Heart right ventricle (tissue), 16 donors: ENCODE measurements at places on chromosomes 2 and 18. TPM values are rescaled to one million over a fixed set of nuclear protein-coding genes. Genes with fewer than 3 reads are reported as not detected.

- DNase-seq, result no peak
These were observed 25.5 kb upstream of the MYO3B start for GRCh38 chr2:170152421-170152820.

DNA sequence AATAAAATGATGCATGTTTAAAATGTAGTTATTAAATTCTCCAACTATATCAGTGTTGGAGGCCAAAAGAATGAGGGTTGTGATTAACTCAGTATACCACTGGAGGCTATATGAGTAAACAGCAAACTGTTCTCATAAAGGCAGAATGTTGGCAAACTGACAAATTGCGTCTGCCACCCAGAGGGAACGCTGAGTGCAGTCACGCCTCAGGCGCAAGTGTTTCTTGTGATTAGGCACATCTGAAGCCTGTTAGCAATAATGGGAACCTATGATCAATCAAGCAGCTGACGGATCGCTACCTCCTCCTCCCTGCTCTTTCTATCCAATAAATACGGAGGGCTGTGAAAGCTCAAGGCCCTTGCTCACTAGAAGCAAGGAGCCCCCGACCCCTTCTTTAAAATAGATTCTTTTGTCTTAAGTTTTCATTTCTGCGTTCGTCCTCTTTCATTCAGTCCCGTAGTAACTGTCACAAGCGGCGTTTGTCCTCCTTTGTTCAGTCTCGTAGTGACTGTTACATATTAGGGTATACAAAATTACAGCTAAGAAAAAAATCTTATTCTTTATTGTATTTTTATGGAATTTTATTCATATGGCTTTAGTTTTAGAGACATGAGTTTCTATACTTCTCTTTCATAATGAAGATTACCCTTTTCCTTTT, 16.3 kb upstream of the RMND5A start:
- DNase-seq, result peak; percentile 26

DNA sequence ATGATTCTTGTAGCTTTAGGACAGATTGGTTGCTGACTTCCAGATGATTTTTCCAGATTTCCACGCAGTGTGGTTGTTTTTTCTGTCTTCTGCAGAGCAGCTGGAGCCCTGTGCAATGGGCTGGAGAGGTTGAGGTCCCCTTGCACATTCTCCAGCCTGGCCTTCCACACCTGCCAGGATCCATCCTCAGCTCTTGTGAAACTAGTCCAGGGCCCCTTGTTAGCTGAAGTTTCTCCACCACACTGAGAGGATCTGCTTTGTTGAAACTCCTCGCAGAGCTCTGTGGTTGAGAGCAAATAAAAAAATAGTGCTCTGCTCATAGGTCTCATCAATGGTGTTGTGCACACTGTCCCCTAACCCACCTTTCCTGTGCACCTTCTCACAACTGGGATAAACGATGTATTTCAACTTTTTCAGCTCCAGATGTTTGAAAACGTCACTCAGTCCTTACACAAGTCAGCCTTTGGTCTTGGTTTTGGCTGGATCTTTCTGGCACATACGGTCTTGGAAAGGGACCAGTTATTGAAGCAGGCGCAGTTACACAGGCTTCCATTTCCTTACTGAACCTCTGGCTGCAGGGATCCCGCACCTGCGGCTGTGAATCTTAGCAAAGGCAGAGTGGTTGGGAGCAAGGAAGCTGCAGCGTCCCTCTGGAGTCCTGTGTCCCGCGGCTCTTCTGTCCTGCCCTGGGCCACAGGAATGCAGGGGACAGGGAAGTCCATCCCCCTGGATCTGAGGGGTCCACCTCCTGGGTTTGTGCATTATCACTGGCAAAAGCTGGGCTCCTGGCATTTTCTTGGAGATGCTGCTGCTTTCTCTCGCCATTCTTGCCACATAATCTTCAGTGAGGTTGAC, 272.0 kb upstream of the DSEL start:
- DNase-seq, result no peak

DNA sequence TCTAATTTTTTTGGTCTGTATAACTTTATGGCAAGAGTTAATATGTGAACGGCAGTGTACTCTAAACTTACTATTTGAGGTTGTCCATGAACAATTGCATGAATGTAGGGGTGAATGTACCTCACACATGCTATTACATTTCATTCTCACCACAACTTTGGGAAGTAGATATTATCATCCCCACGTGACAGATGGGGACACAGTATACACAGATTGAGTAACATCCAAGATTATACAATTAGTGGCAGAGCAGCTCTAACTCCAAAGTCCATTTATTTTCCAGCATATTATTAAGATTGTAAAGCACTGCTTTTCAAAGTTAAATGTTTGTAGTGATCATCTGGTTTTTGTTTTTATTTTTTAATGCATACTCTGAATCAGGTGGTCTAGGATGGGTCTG, 622.1 kb upstream of the ZEB2 start:
- no peak for DNase-seq

GRCh38 chr18:77108001-77108692, 24.4 kb downstream of the MBP start:
- DNase-seq, result no peak

- DNase-seq, result no peak
These were observed 226.5 kb upstream of the ARL4C start for GRCh38 chr2:234723400-234723799.

- no peak for DNase-seq
These were observed 101.2 kb downstream of the NEB start for GRCh38 chr2:151632993-151633565.

- DNase-seq, result no peak
These were observed 258.4 kb downstream of the CD226 start for GRCh38 chr18:69689121-69689759.

GRCh38 chr18:3140986-3141639, 78.7 kb downstream of the MYOM1 start:
- no peak for DNase-seq

GRCh38 chr2:178863130-178863855, 56.1 kb upstream of the TTN start:
- DNase-seq, result no peak

DNA sequence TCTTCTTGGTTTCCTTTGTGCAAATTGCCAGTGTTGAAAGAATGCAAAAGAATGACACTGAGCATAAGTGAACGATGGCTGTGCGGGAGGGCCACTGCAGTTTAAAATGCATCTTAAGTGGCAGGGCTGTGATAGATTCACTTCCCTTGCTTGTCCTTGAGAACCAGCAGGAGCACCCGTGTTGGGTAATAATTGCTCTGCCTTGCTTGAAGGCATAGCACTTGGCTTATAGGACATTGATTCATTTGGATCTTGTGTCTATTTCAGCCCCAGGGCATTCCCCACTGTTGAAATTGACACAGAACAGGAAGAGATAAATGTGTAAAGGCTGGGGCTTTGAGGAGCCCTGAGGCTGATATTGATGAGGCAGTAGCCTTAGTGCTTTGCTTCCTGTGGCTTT, 1003.7 kb upstream of the GYPC start:
- DNase-seq, result no peak

DNA sequence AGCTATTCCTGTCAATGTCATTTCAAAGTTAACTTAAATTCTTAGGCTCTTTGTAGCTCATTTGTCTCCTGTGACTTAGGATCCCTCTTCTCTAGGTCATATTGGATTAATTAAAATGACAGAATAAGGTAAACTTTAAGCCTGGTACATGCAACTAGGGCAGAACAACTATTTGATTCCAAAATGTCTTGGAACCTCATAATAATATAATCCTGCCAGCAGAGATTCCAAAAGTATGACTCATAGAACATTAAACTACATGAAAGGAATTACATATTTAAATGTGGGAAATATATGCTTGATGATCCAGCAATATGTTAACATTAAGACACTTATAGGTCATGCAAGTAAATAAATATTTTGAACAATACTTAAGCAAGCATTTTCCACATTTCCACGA, 63.3 kb downstream of the COL3A1 start:
- DNase-seq, result no peak

- no peak for DNase-seq
These were observed 134.0 kb downstream of the FTCDNL1 start for GRCh38 chr2:199716807-199717586.

GRCh38 chr2:180722551-180723239, 257.7 kb upstream of the UBE2E3 start:
- DNase-seq, result no peak

- no peak for DNase-seq
These were observed 110.6 kb upstream of the SIX2 start for GRCh38 chr2:45119855-45120254.

GRCh38 chr2:215769246-215769645, 244.1 kb downstream of the MREG start:
- no peak for DNase-seq

- no peak for DNase-seq
These were observed 105.0 kb upstream of the CCDC150 start for GRCh38 chr2:196534495-196534894.

- DNase-seq, result no peak
These were observed 77.5 kb downstream of the NCK2 start for GRCh38 chr2:105822186-105822585.

DNA sequence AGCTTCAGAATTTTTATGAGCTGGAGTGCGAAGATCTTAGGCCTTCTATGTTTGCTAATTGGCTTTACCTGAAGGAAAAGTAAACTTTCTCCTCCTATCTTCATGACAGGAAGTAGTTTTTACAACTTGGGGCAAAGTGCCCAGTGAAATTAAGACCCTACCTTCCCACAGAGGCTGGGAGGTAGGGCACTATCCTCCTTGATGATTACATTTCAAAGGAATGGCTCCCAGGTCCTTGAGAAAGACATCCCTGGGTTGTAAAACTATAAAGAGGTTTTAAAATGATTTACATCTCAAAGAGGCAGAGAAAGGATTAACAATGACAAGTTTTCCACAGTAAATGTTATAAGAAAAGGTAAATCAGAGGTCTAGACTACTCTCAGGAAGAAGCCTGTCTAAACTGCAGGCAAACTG, 155.8 kb downstream of the CDH7 start:
- no peak for DNase-seq

GRCh38 chr2:211737282-211737681, 801.3 kb downstream of the ERBB4 start:
- no peak for DNase-seq

DNA sequence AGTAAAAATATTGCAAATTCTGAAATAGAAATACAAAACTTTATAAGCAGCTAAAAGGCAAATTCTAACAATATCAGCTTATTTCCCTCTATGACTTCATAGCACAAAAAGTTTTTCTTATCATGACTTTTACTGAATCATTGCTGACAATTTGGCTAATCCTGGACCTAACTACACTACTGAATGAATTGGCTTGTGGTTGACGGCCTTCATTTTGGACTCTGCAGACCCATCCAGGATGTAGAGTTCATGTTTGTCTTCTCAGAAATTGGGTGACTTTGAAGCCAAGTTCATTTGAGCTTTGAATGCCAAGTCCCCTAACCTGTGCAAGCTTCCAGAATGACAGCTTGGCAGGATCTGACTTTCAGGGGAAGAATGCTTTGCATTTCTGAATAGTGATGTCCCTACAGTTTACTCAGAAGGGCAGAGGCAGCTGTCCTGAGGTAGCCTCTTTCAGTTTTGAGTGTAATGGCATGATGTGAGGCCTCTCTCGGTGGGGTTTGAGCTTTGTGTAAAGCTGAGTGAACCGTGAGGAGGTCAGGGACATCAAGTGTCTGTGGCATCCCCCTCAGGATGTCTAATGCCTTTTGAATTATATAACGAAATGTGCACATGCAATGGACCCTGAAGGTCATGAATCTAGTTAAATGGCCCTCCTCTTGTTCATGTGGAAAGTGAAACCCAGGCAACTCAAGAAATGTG, 48.0 kb downstream of the EFEMP1 start:
- DNase-seq, result no peak

- DNase-seq, result no peak
These were observed 284.3 kb downstream of the CYP26B1 start for GRCh38 chr2:71863396-71863795.

DNA sequence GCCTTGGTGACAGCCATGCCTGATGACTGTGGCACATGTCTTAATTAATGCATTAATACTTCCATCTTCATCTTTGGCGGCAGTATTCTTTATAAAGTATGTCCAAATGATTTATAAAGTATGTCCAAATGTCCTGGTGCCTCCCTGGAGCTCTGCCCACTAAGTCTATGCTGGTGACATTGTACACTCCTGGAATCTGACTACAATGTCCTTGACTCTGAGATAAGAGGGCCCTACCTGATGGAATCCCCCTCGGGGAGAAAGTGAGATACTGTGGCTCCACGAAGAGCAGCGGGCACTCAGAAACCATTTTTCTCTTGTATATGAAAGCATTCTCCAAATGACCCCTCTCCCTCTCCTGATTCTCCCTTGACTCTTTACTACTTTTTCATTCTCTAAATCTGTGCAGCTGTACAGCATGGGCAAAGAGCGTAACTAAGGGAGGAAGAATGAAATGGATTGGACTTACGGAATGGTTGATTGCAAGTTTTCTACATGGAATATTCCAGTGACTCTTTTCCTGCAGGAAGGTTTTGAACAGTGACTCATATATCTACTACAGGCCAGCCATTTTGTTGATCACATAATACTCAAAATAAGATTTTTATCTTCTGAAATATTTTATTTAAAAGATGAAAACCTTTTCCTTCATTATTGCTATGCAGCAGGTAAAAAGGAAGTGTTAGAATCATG, 17.3 kb downstream of the RAB12 start:
- DNase-seq, result no peak

- DNase-seq, result no peak
These were observed 1069.2 kb upstream of the CHAC2 start for GRCh38 chr2:52698408-52698807.

GRCh38 chr2:212958757-212959295, 192.6 kb downstream of the IKZF2 start:
- DNase-seq, result no peak

DNA sequence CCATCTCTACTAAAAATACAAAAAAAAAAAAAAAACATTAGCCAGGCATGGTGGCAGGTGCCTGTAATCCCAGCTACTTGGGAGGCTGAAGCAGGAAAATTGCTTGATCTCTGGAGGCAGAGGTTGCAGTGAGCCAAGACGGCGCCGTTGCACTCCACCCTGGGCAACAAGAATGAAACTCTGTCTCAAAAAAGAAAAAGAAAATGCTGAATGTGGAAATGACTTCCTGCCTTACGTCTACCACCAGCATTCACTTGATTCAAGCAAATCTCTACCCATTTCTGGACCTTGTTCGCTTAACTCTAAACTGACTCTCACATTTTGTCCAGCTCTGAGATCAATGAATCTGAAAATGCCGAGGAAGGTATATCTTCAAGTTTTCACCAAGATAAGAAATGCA, 825.3 kb downstream of the TRIB2 start:
- DNase-seq, result no peak

AQP12B gene
- polyA plus RNA-seq, result not detected

LCT gene
- polyA plus RNA-seq, result not detected

CNDP1 gene
- polyA plus RNA-seq, result not detected

TSGA10 gene
- 0.52 TPM for polyA plus RNA-seq

RGPD8 gene
- 1.2 TPM for polyA plus RNA-seq

SLC9A4 gene
- polyA plus RNA-seq, result not detected

GRB14 gene
- 112 TPM for polyA plus RNA-seq

LRRTM4 gene
- polyA plus RNA-seq, result 0.17 TPM

CBLN2 gene
- not detected for polyA plus RNA-seq

MDH1B gene
- 1.0 TPM for polyA plus RNA-seq

ALPP gene
- not detected for polyA plus RNA-seq
